ENCODE measurements at places on chromosomes 7 and 10. TPM values are rescaled to one million over a fixed set of nuclear protein-coding genes. Genes with fewer than 3 reads are reported as not detected.
A peak's percentile ranks its signal among the peaks of the same experiment; 100 is the strongest.

GRCh38 chr7:83519240-83519639, 129.7 kb downstream of the SEMA3E start:
- DNase-seq, result no peak

BLNK gene
- not detected for total RNA-seq

DNA sequence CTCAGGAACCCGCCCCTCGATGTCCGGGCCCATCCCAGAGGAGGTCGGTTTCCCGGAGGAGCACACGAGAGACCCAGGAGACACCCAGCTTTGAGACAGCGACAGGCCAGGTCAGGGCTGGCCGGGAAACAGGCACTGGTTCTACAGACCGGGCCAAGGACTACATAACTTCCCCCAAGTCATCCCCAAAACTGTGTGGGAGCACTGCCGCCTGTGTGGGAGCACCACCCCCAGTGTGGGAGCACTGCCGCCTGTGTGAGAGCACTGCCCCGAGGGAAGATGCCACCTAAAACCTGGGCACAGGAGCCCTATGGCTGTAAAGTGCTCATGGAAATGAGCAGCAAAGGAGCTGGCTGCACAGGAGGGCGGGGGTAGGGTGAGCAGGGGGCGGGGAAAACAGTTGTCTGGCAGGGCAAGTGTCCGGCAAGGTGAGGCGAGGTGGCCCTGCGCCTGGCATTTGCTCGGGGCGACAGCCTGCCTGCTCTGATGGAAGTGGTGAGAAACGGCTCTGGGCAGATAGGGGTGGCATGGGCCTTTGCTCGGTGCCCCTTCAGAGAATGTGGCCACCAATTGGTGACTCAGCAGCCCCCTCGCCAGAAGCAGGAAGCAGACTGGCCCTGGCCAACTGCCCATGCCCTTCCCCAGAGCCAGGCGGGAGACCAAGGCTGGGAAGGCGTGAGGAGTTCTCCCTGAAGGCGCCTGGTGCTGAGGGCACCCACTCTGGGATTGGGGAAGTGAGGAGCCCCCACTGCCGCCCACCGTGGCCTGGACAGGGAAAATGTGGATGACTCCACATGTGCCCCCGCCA, 26.2 kb downstream of the PAPOLB start:
- no peak for DNase-seq

GRCh38 chr7:108016841-108017775, 14.1 kb upstream of the LAMB1 start:
- peak; percentile 70 for DNase-seq

GRCh38 chr7:56028942-56029630, 22.2 kb downstream of the PSPH start:
- no peak for DNase-seq

HABP2 gene
- total RNA-seq, result under 0.01 TPM

GRCh38 chr10:30029872-30030256, 29.5 kb downstream of the JCAD start:
- DNase-seq, result no peak

- no peak for DNase-seq
Measured at GRCh38 chr7:37698276-37698675, 14.7 kb downstream of the GPR141 start.

SLC18A3 gene
- not detected for total RNA-seq

DNA sequence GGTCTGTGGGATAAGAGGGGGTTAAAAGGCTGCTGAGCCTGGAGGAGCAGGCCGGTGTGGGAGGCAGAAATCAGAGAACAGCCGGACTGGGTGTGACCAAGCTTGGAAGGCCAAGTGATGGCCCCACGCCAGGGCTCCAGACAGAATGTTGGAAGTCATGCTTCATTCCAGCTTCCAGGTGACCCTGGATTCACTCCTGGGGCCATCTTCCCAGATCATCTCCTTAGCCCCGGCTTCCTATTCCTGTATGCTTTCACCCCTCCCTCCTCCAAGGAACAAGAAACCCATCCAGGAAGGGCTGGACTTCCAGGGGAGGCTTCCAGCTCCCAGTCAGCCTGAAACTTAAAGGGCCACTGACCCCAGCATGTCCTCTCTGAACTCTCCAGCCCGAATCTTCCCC, 1.0 kb downstream of the INMT start:
- peak; percentile 26 for DNase-seq

DNA sequence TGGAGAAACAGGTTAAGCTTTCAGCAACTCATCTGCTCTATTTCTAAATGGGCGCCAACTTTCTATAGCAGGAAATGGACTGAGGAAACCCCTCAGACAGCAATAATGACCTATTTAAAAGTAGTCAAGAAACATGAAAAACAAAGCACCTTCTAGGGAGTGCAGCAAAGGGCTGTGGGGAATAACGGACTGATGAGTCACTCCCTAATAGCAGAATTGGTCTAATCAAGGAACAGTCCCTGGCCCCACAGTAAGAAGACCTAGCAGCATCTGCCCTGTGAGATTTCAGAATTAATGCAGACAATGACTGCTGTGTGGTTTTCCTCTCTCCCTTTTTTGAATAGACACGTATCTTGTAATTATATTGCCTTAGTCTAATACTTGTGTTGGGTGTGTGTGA, 602.9 kb downstream of the IPMK start:
- DNase-seq, result no peak

Data from lung microvascular endothelial cell (primary cell).